ENCODE measurements at places on chromosomes 7 and 10.

- no peak for DNase-seq
Observed at GRCh38 chr7:89826121-89826520, 328.1 kb upstream of the STEAP1 start.

DNA sequence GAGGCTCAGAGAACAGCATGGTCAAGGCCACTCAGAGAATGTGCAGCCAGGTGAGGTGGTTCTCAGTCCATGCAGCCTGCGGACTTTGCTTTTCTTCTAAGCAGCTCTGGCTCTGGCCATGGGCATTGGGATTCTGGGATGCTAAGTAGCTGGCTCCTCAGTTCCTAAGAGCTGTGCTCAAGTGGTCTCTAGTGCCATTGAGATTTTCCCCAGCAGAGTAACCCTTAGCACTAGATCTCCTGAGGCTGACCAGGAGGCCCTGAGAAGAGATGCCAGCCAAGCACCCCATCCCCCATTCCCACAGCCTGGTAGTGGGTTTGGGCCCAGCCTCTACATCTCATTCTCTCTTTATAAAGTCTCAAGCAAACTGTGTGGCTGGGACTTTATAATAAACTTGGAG is 77.1 kb downstream of the KCNMA1 start:
- DNase-seq: no peak

DNA sequence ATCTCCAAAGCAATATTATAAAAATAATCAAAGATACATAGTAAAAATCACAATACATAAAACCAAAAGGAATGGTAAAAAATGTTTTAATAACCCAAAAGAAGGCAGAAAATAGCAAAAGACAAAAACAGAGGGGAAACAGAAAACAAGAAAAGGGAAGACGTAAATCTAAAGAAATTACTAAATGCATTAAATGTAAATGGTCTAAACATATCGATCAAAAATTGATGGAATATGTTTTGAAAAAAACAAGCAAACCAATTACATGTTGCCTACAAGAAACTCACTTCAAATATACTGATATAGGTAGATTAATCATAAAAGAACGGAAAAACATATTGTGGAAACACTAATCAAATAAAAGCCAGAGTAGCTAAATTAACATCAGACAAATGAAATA is 369.1 kb downstream of the GRID1 start:
- no peak for DNase-seq

GRCh38 chr10:72044417-72045041 is 43.8 kb downstream of the SPOCK2 start:
- no peak for DNase-seq

- no peak for DNase-seq
Observed at GRCh38 chr10:81314471-81314870, 560.5 kb upstream of the NRG3 start.

GRCh38 chr7:55502124-55502857 is 70.0 kb downstream of the VOPP1 start:
- DNase-seq: no peak

DNA sequence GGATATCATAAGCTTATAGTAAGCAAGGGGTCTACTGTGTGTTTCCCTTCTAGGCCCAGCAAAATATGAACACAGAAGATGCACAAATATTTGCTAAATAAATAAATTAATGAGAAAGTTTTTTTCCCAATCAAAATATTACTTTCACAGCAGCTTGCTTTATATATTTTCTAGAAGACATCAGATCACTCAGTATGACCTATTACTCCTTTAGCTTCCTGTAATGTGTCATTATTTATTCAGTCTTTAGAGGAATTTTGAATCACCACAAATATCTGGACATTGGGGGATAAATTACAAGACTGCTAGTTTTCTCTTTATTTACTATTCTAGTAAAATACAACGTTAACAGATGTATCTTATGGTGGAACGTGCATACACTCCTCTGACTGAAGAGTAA is 765.8 kb upstream of the POM121L12 start:
- DNase-seq: no peak

DNA sequence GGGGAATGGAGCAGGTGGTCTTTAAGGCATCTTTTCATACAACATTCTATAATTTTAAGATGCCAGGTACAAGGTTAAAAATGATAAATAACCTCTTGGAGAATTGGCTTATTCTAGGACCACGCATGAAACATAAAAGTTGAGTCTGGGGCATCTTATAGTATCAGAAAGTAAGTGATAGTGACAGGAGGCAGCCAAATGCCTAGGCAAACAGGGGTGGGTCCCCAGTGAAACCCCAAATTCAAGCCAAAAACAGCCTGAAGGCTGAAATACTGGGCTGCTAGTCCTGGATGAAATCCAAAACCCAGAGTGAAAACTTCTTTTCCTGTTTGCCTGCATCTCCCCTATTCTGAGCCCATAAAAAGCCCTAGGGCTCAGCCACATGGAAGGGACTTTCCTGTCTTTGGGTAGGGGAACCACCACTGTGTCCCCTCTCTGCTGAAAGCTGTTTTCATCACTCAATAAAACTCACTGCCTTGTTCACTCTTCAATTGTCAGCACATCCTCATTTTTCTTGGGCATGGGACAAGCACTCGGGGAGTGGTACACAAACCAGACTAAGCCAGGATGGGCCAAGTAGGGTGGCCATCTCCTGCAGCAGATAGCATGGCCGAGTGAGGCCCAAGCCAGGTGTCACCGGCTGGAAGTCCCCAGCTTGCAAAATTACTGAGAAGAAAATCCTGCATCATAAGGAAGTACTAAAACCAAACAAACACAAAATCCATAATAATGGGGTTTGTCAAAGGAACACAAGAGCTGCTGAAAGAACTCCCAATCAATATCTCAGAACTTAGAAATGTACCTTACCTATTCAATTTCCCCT is 241.6 kb upstream of the GALNT17 start:
- no peak for DNase-seq

- no peak for DNase-seq
Observed at GRCh38 chr7:4269746-4270145, 412.3 kb upstream of the FOXK1 start.

GRCh38 chr7:141550386-141551093 is 670 bp upstream of the AGK start:
- DNase-seq: no peak

DNA sequence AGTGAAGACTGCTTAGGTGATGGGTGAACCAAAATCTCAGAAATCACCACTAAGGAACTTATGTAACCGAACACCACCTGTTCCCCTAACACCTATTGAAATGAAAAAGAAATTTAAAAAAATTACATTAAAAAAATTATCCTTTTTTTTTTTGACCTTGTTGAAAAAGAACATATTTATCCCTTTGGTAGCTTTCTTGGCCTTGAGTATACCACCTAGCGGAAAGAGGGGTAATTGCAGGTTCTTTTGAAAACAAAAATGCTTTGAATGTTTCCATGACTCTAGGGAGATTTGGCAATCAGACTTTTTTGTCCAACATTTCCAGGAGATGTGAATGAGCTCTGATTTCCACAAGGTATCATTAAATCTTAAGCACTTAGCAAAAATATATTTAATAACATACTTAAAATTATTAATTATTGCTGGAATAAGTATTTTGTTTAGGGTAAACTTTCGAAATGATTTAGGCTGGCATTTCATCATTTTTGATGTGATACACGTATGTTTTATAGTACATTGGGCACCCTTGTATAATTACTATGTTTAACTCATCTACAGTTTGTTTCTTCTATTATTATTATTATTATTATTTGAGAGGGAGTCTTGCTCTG is 47.0 kb upstream of the ELMO1 start:
- DNase-seq: no peak

DNA sequence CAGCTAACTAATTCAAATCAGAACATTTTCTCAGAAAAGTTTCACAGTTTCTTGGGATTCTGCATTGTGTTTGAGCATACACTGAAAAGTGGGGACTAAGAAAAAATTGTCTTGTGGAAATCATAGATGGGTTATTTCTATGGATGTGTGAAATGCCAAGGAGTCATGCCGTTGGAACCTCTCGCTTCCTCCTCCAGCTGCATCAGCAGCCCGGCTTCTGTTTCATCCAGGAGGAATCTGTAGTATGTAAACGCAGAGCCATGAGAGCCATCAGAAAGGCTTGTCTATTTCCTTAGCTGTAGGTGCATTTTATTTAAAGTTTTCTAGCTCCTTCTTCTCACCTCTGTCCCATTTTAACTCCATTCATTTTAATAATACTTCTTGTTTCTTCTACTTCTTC is 1144.1 kb downstream of the GATA3 start:
- no peak for DNase-seq

- DNase-seq: no peak
Observed at GRCh38 chr7:29086545-29086944, 59.8 kb downstream of the CPVL start.

GRCh38 chr7:157738066-157738460 is 401.3 kb downstream of the DNAJB6 start:
- no peak for DNase-seq

DNA sequence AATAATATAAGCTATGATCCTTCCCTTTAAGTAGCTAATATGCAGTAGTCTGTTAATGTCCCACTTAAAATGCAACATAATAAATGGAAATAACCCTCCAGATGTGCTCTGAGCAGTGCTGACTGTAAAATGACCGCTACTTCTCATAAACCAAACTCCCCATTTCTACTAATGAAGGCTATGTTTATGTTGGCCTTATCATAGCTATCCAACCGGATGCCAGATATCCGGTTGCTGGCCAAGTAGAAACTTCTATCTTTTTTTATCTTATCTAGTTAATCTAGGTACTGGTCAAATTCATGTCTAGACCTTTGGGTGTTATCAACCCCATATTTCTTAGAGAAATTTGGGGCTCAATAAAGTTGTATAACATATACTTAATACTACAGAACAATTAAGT is 56.6 kb downstream of the CHRM2 start:
- no peak for DNase-seq

- no peak for DNase-seq
Observed at GRCh38 chr10:125102821-125103220, 57.5 kb downstream of the CTBP2 start.

DNA sequence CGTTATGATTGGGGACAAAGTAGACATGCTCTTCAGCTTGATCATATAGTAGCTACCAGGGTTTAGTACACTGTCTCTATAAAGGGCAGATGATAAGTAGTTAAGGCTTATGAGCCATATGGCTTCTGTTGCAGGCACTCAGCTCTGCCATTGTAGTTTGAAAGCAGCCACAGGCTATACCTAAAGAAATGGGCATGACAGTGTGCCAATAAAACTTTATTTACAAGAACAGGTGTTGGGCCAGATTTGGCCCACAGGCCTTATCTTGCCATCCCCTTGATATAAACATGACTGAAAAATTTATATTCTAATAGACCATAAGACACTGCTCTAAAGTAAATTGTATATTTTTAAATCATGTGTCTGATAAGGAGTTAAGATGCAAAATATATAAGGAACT is 36.6 kb downstream of the GRK5 start:
- DNase-seq: no peak

- DNase-seq: peak; percentile 73
Observed at GRCh38 chr10:58436071-58436470, 50.9 kb downstream of the TFAM start.

DNA sequence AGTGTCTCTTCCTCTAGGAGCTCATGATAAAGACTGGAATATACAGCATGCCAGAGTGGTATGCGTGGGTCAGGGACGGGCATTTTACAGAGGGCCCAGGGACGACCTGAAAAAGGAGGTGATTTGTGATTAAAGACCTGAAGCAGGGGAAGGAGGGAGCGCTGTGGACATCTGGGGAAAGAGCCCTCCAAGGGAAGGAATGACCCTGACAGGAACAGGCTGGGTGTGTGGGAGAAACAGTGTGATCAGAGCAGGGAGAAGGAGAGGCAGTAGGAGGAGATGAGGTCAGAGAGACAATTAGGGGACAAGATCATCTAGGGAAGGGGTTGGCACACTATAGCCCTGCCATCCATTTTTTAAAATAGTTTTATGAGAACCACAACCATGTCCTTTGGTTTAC is 3.4 kb upstream of the RASSF4 start:
- no peak for DNase-seq

GRCh38 chr10:62726638-62727037 is 77.9 kb upstream of the ADO start:
- DNase-seq: no peak

GRCh38 chr7:126493801-126494200 is 758.9 kb downstream of the GRM8 start:
- DNase-seq: no peak

DNA sequence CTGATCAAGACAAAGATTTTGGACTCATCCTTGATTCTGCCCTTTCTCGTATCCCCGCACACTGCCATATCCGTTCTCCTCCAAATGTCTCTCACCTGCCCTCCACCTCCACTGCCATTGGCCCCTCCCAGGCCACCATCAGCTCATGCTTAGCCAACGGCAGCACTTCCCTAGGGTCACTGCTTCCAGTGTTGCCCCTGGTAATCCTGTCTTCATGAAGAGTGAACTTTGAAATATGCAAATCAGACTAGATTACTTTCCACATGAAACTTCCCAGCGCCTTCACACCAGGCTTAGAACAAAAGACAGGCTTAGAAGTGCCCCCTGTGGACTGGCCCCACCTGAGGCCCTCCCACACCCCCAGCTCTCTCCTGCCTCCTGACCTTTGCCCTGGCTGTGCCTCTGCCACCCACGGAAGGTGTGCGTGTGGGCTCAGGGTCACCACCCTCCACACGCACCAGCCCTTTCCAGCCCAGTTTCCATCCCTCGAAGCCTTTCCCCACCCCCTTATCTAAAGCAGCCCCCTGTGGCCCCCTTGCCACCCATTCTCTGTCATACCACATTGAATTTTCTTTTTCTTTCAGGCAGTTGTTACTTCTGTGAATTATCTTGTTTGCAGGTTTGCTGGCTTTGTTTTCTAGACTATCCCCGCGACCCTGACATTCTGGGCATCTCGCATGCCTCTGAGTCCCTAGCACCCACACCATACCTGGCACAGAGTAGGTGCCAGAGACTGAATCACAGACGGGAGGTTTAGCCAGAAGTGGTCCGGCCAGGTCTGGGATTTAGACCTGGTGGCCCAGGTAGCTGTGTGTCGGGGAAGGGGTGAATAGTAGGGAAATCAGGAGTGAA is 26.8 kb upstream of the C10orf53 start:
- no peak for DNase-seq
